ENCODE measurements at places on chromosomes 5 and 9. TPM values are rescaled to one million over a fixed set of nuclear protein-coding genes. Genes with fewer than 3 reads are reported as not detected.

DNA sequence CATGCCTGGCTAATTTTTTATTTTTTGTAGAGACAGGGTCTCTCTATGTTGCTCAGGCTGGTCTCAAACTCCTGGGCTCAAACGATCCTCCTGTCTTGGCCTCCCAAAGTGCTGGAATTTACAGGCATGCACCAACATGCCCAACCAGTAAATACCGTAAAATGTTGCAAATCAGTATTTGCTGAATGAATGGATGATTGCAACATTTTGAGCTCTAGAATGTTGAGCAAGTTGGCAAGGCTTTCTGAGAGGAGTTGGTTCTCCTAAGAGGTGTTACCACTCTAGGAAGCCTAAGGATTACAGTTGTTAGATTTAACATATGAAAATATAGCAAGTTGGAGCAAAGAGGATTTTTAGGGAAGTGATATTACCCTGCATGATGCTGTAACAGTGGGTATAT is 15.6 kb upstream of the DMXL1 start:
- H3K4me1 ChIP-seq: no peaks in the 10 kb centered on the region
- no peaks in the 10 kb centered on the region for H3K27me3 ChIP-seq
- no peak overlapping the region for H3K4me3 ChIP-seq
- no peaks in the 10 kb centered on the region for H3K36me3 ChIP-seq
- no peak overlapping the region for H3K27ac ChIP-seq
- no peak for DNase-seq

DNA sequence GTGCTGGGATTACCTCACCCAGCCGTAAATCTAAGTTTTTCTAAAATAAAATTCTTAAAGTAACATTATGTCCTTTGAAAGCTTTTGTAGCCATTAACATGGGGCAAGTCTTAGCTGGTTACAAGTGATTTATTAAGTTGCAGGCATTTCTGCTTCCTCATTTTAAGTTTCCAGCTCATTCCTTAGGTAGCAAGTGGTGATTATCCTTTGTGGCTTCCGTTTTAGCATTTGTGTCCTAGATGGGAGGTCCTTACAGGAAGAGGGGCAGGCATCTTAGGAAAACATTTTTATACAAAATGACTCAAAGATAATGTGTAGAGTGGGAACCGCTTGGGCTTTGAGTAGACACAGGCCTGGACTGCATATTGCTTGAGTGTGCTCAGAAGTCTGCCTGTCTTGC is 35.0 kb upstream of the ROPN1L start:
- H3K36me3 ChIP-seq: peaks cover 97% of the 10 kb centered on the region
- DNase-seq: no peak
- no peak overlapping the region for H3K4me3 ChIP-seq

DNA sequence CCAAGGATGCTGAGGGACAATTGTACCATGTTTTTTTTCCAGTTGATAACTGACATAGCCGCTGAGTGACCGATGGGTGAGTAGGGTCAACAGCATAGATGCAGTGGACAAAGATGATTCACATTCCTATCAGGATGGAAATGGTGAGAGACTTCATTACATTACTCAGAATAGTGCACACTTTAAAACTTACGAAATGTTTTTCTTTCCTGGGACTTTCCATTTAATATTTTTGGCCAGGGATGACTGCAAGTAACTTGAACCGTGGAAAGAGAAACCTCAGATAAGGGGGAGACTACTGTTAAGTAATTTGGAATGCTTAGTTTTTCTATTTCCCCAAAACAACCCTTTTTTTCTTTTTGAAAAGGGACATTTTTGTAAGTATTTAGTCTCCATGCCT is 3.0 kb upstream of the TUSC1 start:
- DNase-seq: no peak
- no peak overlapping the region for H3K27ac ChIP-seq
- no peak overlapping the region for H3K4me3 ChIP-seq
- H3K36me3 ChIP-seq: no peaks in the 10 kb centered on the region
- H3K4me1 ChIP-seq: no peaks in the 10 kb centered on the region
- no peaks in the 10 kb centered on the region for H3K27me3 ChIP-seq

The MLANA gene
- total RNA-seq: not detected

GRCh38 chr5:74099538-74100267 is 473.7 kb downstream of the ARHGEF28 start:
- no peak for DNase-seq
- H3K27me3 ChIP-seq: no peaks in the 10 kb centered on the region
- no peak overlapping the region for H3K27ac ChIP-seq

The ADAMTS12 gene
- total RNA-seq: 4.4 TPM

- H3K27ac ChIP-seq: no peak overlapping the region
- H3K4me3 ChIP-seq: no peak overlapping the region
- H3K36me3 ChIP-seq: no peaks in the 10 kb centered on the region
- no peak for DNase-seq
- H3K4me1 ChIP-seq: no peaks in the 10 kb centered on the region
- H3K27me3 ChIP-seq: no peaks in the 10 kb centered on the region
Measured at GRCh38 chr9:98432960-98433359, 177.5 kb upstream of the TBC1D2 start.

DNA sequence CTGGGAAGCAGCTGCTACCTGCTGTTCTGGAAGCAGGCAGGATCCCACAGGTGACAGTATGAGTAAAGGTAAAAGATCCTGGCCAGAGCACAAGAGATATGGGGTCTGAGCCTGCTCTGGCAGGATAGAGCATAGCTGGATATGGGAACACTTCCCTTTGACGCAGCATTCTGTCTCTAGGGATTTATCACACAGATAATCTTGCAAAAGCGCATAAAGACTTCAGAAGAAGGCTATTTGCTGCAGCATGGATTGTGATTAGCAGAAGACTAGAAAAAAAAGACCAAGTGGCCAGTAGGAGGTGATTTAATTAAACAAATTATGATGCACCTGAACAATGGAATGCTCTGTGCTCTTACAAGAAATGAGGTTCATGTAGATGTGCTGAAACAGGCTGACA is 52.4 kb upstream of the PWWP2A start:
- no peaks in the 10 kb centered on the region for H3K36me3 ChIP-seq
- H3K27ac ChIP-seq: no peak overlapping the region
- no peaks in the 10 kb centered on the region for H3K27me3 ChIP-seq
- no peaks in the 10 kb centered on the region for H3K4me1 ChIP-seq
- no peak overlapping the region for H3K4me3 ChIP-seq
- DNase-seq: no peak

The SYNPO gene
- total RNA-seq: 8.9 TPM

The WDR38 gene
- total RNA-seq: not detected

DNA sequence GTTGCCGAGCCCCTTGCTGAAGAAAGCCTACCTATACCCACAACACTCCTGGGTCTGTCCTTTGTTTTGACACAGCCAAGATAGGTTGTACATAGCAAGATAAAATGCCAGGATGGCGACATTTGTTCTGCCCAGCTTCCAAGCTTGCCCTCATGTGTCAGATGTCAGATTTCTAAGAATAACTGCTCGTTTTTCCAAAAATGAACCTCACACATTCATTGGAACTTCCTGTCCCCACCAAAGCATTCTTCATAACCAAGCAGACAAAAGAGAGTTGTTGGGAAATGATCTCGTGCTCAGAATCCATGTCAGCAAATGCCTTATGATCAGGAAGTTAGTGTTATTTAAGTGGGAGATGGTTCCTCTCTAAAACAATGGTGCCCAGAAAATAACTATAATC is 210.1 kb downstream of the ZNF608 start:
- H3K27ac ChIP-seq: no peak overlapping the region
- no peaks in the 10 kb centered on the region for H3K36me3 ChIP-seq
- H3K4me3 ChIP-seq: no peak overlapping the region
- no peak for DNase-seq

GRCh38 chr5:23035555-23036090 is 182.5 kb upstream of the CDH12 start:
- no peak overlapping the region for H3K27ac ChIP-seq
- no peaks in the 10 kb centered on the region for H3K27me3 ChIP-seq
- no peaks in the 10 kb centered on the region for H3K36me3 ChIP-seq

The ZBTB6 gene
- total RNA-seq: 8.9 TPM

DNA sequence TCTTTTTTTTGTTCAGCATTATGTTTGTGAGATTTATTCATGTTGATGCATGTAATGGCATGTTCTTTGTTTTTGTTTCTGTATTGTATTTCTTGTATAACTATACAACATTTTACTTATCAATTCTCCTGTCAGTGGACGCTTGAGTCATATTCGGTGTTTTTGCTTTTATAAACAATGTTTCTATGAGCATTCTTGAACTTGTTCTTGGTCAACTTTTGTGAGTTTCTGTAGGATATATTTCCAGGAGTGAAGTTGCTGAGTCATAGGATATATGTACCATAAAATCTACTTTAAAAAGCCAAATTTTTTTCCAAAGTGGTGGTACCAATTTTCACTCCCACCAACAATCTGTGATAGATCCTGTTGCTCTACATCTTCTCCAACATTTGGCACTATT is 104.8 kb downstream of the VCAN start:
- no peaks in the 10 kb centered on the region for H3K36me3 ChIP-seq
- H3K4me3 ChIP-seq: no peak overlapping the region
- no peak overlapping the region for H3K27ac ChIP-seq
- DNase-seq: no peak
- H3K4me1 ChIP-seq: no peaks in the 10 kb centered on the region

The C7 gene
- total RNA-seq: 618 TPM

- no peaks in the 10 kb centered on the region for H3K36me3 ChIP-seq
- H3K4me1 ChIP-seq: no peaks in the 10 kb centered on the region
- DNase-seq: no peak
Measured at GRCh38 chr5:107100121-107100520, 570.6 kb downstream of the EFNA5 start.

DNA sequence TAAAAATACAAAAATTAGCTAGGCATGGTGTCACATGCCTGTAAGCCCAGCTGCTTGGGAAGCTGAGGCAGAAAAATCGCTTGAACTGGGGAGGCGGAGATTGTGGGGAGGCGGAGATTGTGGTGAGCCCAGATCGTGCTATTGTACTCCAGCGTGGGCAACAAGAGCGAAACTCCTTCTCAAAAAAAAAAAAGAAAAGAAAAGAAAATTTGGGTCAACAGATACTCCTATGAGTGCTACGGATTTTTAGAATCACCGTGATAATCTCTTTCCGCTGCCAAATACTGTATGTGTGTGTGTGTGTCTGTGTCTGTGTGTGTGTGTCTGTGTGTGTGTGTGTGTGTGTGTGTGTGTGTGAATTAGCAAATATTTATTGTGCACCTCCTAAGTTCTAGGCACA is 64.4 kb downstream of the ARRDC3 start:
- H3K4me1 ChIP-seq: peaks cover 11% of the 10 kb centered on the region
- H3K27me3 ChIP-seq: no peaks in the 10 kb centered on the region
- no peaks in the 10 kb centered on the region for H3K36me3 ChIP-seq
- H3K27ac ChIP-seq: no peak overlapping the region

- no peak overlapping the region for H3K4me3 ChIP-seq
- no peaks in the 10 kb centered on the region for H3K27me3 ChIP-seq
- H3K27ac ChIP-seq: no peak overlapping the region
- H3K36me3 ChIP-seq: no peaks in the 10 kb centered on the region
- DNase-seq: no peak
- H3K4me1 ChIP-seq: no peaks in the 10 kb centered on the region
Measured at GRCh38 chr9:107409581-107410389, 79.8 kb downstream of the KLF4 start.
